ENCODE measurements at places on chromosomes 16 and 17.

DNA sequence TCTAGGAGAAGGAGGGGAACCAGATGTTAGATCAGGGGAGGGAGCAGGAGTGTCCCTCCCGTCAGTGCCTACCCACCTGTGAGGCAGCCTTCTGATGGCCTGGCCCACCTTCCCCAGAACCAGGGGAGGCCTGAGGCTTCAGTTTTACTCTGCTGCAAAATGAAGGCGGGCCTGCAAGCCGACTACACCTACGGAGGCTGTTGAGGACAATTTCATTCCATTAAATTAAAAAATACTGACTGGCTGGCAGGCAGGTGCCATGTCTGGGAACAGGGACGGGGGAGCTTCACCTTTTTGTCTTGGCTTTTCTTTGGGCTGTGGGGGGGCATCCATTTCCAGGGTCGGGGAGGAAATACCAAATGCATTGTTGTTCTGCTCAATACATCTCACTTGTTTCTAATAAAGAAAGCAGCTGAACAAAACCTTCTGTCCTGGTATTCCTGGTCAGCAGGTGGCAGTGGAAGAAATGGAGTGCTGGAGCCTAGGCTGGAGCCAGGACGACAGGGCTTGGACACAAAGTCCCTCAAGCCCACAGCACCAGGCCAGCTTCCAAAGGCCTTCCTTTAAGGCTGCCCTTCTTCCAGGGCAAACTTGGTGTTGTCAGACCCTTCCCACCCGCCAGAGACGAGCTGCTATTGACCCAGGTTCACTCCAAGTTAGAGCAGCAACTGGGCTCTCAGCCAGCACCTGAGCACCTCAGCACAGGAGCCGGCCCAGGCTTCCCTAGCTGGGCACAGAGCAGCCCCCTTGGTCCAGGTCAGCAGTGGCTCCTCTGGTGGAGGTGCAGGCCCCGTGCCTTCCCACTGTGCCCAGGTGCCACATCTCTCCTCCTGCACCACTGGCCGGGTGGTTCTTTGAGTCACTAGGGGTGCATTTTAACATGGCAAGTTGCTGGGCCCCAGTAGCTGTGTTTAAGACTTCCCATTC lies 23.5 kb downstream of the PLCD3 start:
- H3K4me3 ChIP-seq: no peak overlapping the region
- DNase-seq: no peak

DNA sequence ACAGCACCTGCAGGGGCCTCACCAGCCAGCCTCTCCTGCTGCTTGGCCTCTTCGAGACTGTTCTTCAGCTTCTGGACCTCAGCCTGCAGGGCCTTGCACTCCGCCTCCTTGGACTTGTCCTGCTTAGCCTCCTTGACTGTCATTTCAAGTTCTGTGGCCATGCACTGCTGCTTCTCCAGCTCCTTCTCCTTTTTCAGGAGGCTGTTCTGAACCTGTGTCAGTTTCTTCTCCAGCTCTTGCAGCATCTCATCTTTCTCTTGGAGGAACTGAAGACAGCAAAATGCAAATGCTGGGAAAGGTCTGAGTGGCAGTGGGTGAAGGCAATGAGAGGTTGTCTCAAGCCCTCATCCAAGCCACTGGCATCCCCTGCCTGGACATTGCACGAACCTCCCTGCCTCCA lies 39.1 kb downstream of the DHX38 start:
- H3K36me3 ChIP-seq: no peaks in the 10 kb centered on the region
- DNase-seq: no peak
- H3K4me3 ChIP-seq: no peak overlapping the region
- H3K4me1 ChIP-seq: no peaks in the 10 kb centered on the region

GRCh38 chr17:13428611-13429042 lies 173.1 kb downstream of the HS3ST3A1 start:
- no peaks in the 10 kb centered on the region for H3K36me3 ChIP-seq
- no peaks in the 10 kb centered on the region for H3K27me3 ChIP-seq
- no peaks in the 10 kb centered on the region for H3K4me1 ChIP-seq
- DNase-seq: no peak
- H3K4me3 ChIP-seq: no peak overlapping the region

- H3K4me3 ChIP-seq: peak overlapping the region; percentile 74
- no peaks in the 10 kb centered on the region for H3K27me3 ChIP-seq
- peak overlapping the region; percentile 89 for H3K27ac ChIP-seq
- H3K4me1 ChIP-seq: peaks cover 36% of the 10 kb centered on the region
- DNase-seq: peak; percentile 40
Observed at GRCh38 chr16:1770328-1771187, 785 bp downstream of the NME3 start.

- H3K27ac ChIP-seq: no peak overlapping the region
- no peak overlapping the region for H3K4me3 ChIP-seq
- no peaks in the 10 kb centered on the region for H3K36me3 ChIP-seq
Observed at GRCh38 chr16:25317732-25318316, 60.2 kb upstream of the ZKSCAN2 start.

DNA sequence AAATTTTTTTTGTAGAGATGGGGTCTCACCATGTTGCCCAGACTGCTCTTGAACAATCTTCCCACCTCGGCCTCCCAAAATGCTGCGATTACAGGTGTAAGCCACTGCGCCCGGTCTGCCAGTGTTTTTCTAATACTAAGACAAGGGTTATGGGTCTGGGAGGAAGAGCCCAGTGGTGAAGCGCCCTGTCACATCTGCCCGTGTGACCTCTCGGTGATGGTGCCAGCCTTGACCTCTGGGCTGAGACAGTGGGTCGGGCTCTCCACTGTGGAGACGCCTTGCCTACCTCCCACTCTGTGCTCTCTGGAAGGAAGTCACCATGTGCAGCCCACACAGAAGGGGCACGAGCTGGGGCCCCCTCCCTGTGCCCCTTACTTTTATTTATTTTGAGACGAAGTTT lies 5.1 kb upstream of the BAIAP2 start:
- peaks cover 72% of the 10 kb centered on the region for H3K4me1 ChIP-seq
- H3K36me3 ChIP-seq: no peaks in the 10 kb centered on the region
- H3K27ac ChIP-seq: no peak overlapping the region
- no peak for DNase-seq

GRCh38 chr16:82046941-82047340 lies 11.9 kb downstream of the HSD17B2 start:
- DNase-seq: no peak
- H3K4me1 ChIP-seq: peaks cover 5% of the 10 kb centered on the region
- H3K27ac ChIP-seq: peak overlapping the region; percentile 53
- H3K4me3 ChIP-seq: no peak overlapping the region

DNA sequence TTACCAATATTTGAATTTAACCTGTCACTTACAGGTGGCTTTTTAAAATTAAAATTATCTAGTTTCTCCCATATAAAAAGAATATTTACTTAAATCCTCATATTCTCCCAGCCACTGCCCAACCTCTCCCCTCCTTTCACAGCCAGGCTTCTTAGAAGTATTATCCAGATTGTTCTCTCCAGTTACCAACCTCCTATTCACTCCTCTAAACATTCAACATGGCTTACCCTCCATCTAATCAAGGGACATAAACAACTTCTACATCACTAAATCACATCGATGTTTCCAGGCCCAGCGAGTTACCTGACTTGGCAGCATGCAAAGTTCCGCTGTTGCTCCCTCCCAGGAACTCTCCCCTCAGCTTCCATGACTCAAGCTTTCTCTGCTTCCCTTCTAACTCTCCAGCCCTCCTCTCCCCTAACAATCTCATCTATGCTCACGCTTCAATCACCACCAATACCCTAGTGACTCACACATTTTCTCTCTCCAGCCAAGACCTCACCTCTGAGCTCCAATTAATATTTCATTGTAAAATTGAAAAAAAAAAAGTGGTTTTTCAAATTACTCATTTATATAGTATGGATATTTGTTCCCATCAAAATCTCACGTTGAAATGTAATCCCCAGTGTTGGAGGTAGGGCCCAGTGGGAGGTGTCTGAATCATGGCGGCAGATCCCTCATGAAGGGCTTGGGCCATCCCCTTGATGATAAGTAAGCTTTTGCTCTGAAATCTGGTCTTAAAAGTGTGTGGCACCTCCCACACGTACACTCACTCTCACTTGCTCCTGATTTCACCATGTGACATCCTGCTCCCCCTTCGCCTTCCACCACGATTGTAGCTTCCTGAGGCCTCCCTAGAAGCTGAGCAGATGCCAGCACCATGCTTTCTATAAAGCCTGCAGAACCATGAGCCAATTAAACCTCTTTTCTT lies 88.5 kb downstream of the HELZ start:
- peaks cover 12% of the 10 kb centered on the region for H3K36me3 ChIP-seq
- H3K27ac ChIP-seq: no peak overlapping the region

DNA sequence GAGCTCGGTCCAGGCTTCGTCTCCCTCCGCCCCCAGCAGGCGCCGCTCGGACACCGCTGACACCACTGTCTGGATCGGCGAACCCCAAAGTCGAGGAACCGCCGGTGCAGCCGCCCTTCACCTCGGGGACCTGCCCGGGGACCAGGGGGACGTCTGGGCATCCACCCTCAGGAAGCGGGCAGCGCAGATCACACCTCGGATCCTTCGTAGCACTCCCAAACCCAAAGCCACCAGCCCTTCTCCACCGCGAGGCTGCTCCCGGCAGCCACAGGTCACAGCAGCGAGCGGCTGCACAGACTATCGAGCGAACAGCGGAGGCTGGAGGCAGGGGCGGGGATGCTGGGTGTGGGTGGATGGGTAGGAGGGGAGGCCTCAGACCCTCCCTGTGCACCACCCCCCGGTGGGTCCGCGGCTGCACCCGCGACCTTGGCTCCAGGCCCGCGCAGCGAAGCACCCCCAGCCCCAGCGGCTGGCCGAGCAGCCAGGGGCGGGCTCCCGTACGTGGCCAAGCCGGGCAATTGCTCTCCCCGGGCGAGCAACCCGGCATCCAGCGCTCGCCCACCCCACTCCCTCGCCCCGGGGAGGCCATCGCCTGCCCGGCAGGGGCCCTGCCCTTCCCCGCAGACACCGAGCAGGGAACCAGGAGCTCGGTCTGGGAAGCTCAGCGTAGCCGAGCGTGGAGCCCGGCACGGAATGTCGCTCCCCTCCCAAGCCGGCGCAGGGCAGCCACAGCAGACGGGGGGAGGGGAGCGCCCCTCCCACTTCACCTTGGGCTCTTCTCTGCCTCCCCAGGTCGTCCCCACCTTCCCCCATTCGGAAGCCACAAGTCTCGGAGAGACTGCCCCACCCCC lies 1.0 kb downstream of the SDK2 start:
- DNase-seq: no peak
- peaks cover 38% of the 10 kb centered on the region for H3K27me3 ChIP-seq
- no peaks in the 10 kb centered on the region for H3K36me3 ChIP-seq
- H3K4me3 ChIP-seq: no peak overlapping the region
- H3K4me1 ChIP-seq: peaks cover 28% of the 10 kb centered on the region

DNA sequence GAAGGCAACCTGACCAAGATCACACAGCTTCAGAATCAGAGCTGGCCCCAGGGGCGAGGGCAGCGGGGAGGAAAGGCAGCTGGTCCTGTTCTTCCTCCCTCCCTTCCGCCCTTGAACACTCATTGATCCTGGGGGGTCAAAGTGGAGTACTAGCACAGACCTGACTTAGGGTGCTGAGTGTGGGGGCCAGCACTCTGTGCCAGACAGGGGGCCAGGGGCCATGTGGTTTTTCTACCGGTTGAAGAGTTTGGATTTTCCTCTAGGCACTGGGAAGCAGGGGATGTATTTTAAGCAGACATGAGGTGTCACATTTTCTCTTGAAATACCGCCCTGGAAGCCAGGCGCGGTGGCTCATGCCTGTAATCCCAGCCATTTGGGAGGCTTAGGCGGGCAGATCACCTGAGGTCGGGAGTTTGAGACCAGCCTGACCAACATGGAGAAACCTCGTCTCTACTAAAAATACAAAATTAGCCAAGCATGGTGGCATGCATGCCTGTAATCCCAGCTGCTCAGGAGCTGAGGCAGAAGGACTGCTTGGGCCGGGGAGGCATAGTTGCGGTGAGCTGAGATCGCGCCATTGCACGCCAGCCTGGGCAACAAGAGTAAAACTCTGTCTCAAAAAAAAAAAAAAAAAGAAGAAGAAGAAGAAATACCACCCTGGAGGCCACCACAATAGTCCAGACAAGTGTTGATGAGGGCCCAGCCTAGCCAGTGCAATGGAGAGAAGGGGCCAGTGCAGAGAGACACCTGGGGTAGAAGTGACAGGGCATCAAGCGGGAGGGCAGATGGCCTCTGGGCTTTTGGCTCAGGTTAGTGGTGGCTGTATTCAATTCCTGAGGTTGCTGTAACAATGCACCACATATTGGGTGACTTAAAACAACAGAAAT lies 15.3 kb downstream of the OSBPL7 start:
- no peak overlapping the region for H3K27ac ChIP-seq
- H3K4me3 ChIP-seq: no peak overlapping the region
- DNase-seq: no peak
- H3K27me3 ChIP-seq: no peaks in the 10 kb centered on the region
- peaks cover 4% of the 10 kb centered on the region for H3K36me3 ChIP-seq
- peaks cover 4% of the 10 kb centered on the region for H3K4me1 ChIP-seq

- H3K27ac ChIP-seq: no peak overlapping the region
- no peaks in the 10 kb centered on the region for H3K27me3 ChIP-seq
- H3K36me3 ChIP-seq: no peaks in the 10 kb centered on the region
- no peaks in the 10 kb centered on the region for H3K4me1 ChIP-seq
- no peak overlapping the region for H3K4me3 ChIP-seq
- no peak for DNase-seq
Observed at GRCh38 chr16:82433042-82433441, 193.7 kb upstream of the CDH13 start.
